Fibroblast of villous mesenchyme (primary cell): ENCODE measurements at places on chromosomes 13 and 19. TPM values are rescaled to one million over a fixed set of nuclear protein-coding genes. Genes with fewer than 3 reads are reported as not detected.

DNA sequence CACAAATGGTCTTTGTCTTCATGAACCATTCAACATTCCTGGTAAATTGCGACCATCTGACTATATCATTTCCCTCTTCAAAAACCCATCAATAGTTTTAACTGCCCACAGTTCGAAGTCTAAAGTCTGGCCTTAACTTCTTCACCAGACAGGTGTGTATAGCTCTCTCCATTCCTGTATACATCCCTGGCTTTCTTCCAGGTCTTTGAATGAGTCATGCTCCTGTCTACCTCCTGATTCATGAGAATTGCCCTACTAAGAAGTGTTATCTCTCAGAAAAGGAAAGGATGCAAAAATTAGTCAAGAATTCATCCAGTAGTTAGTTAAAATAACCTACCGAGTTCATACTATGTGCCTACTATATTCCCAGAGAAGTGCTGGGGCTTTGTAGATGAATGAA lies 225.0 kb downstream of the TBC1D4 start:
- no peak for DNase-seq

ICAM1 gene
- total RNA-seq = 75.1 and 244 TPM in 2 replicates

PDX1 gene
- total RNA-seq = not detected in 2 replicates

SSC5D gene
- total RNA-seq = 21.2 and 23.2 TPM in 2 replicates

GRCh38 chr13:30859326-30859725 lies 46.7 kb upstream of the MEDAG start:
- no peak for DNase-seq

DNA sequence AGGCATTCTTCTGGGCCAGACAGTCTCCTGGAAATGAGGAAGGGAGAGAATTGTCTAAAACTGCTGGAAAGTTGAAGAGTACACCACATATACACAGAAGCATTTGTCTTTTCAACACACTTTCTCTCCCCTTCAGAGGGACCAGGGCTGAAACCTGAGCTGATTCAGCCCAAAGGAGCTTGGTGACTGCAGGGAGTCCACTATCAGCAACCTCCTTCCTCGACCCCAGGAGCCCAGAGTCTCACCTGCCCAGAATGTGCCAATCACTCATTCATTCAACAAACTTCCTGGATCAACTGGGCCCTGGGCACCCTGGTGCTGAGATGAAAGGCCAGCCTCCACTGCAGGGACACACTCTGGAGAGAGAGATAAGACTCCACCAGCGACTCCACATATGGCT lies 128.9 kb upstream of the VSTM2B start:
- no peak for DNase-seq

- DNase-seq = peak; percentile 62
Observed at GRCh38 chr19:16381756-16382401, 57.3 kb downstream of the KLF2 start.

DNA sequence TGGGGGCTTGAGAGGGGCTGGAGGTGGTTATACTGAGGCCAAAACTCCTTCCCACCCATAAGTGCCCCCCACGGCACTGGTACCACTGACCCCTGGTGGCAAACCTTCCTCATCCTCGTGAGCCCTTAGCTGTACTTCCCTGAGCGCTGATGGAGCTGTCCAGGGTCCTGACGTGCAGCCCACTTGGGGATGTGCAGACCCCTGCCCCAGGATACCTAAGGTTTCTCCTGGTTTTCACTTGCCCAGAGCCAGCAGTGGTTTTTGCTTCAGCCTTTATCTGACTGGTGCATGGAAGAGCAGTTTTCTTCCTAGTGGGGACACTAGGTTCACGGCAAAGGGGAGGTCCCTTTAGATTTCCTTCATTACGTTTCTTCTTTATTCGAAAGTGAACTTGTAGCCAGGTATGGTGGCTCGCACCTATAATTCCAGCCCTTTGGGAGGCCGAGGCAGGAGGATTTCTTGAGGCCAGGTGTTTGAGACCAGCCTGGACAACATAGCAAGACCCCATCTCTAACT lies 28.7 kb upstream of the KCTD15 start:
- peak; percentile 41 for DNase-seq

S1PR5 gene
- 1.3 and 2.9 TPM in 2 replicates for total RNA-seq

GRCh38 chr19:14033946-14034345 lies 2.4 kb downstream of the IL27RA start:
- DNase-seq = no peak

ZNF541 gene
- under 0.01 TPM in 2 replicates for total RNA-seq

- DNase-seq = no peak
Observed at GRCh38 chr13:99640260-99640659, 139.0 kb downstream of the TM9SF2 start.

CCL25 gene
- not detected in 2 replicates for total RNA-seq

GEMIN7 gene
- 16.0 and 24.2 TPM in 2 replicates for total RNA-seq
